Left forelimb (tissue), 1 donor: ENCODE measurements at places on chromosomes 11 and 22.

DNA sequence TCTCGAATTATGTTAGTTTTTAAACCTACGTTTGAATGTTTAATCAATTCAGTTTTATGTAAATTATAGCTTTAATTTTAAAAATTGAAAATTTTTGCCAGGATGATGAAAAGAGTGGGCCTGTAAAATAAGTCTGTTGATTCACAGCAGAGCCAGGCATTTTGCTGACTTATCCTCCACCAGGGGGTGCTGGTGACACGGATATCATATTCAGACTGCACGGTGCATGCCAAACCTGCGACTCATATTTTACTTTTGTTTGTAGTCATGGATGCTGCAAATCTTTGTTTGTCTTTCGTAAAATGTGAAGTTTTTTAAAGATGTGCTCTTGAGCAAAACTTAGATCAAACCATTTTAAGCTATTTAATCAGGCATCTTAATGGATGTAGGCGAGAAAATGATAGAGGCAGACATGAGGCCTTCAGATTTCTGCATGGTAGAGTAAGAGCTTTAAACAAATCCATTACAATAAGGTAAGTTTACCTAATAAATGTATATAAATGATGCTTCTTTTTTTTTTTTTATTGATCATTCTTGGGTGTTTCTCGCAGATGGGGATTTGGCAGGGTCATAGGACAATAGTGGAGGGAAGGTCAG, 3.6 kb upstream of the OR8B3 start:
- DNase-seq = no peak

GRCh38 chr11:47317064-47317828, 35.3 kb downstream of the MYBPC3 start:
- DNase-seq = no peak

DNA sequence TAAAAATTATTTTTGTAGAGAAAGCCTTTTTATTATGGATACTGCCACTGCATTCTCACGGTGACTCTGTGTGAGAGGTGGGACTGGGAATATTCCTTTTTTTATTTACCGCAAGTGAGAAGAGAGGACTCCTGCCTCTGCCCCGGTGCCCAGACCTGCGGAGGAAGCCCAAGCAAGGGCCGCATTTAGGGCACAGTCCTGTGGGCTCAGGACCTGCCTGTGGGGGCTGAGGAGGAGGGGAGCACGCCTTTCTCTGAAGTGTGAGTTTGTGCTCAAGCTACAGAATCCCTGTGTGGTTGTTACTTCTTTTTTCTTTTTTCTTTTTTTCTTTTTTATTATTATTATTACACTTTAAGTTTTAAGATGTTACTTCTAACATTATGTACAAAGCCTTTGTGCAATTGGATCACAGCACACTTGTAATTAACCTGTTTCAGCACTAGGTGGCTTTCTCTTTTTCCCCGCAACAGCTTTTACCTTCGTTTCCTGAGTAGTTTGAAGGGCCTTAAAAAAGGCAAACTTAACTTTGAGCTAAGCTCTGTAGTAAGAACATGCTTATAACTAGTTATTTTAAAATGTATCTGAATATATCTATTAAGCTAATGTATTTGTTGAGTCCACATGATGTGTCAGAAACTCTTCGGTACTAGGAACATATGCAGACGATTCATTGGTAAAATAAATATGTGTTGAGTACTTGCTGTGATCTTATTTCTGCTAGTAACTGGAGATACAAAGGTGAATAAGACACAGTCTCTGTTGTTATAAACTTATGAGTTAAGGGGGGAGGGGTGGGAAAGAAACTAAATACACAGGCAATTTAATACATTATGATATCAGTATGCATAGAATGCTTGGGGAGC, 18.3 kb downstream of the AMOTL1 start:
- no peak for DNase-seq

DNA sequence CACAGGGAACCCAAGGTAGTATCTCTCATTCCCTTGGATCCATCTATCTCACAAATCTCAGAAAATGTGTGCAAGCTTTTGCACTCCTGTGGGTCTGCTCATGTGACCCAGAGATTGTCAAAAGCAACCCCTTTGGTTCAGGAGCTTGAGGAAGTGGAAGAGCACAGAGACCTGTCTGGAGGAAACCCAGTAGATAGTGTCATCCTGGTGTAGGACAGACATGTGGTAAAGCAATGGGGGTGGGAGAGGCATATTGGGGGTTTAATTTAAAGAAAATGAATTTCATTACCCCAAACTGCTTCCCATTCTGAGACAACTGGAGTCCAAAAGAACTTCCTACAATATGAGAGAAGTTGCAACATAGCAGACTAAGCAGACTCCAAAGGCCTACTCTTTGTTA, 5.8 kb upstream of the MS4A14 start:
- DNase-seq = no peak

DNA sequence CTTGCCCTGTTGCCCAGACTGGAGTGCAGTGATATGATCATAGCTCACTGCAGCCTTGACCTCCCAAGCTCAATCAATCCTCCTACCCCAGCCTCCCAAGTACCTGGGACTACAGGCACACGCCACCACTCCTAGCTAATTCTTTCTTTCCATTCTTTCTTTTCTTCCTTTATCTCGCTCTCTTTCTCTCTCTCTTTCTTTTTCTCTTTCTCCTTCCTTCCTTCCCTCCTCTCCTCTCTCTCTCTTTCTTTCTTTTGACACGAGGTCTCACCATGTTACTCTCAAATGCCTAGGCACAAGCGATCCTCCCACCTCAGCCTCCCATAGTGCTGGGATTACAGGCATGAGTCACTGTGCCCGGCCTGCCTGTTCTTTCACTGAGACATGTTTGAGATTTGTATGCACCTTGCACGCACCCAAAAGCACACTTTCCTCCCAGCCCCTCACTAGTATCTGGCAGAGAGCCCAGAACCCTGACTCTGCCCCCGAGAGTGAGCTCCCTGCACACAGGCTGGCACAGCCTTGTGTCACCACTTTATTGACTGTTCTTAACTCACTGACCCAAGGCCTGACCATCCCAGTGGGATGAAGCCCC, 56.8 kb downstream of the CD6 start:
- DNase-seq = no peak

- no peak for DNase-seq
Observed at GRCh38 chr22:40182231-40182835, 4.6 kb downstream of the TNRC6B start.

DNA sequence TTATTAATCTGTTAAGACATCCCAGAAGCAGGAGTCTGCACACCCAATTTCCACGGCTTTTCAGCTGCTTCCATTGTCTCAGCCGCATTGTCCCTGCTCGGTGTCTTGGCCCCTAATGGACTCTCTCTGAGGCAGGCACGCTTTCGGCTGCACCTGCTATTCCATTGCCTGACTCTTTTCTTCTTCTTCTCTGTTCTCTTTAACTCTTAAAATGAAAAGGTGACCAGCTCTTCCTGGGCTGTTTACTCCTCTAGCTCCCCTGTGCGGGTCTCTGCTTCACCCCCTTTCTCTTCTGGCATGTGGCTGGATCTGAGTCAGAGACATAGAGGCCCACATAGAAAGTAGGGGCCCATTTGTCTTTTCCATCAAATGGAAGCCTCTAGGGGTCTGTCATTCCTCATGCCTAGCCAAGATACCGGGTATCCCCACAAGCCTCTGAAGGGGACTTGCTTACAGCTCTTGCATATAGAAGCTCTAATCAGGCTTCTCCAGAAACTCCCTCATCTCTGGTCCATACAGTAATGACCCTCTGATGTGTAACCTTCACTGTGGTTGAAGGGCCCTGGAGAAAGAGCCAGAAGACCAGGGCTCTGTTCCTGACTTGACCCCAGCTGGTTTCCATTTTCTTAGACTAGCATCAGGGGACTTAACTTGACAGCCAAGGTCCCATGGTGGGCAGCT, 243.9 kb downstream of the ST3GAL4 start:
- DNase-seq = no peak
